Fibroblast of the aortic adventitia (primary cell): ENCODE measurements at places on chromosomes 2 and 18.

DNA sequence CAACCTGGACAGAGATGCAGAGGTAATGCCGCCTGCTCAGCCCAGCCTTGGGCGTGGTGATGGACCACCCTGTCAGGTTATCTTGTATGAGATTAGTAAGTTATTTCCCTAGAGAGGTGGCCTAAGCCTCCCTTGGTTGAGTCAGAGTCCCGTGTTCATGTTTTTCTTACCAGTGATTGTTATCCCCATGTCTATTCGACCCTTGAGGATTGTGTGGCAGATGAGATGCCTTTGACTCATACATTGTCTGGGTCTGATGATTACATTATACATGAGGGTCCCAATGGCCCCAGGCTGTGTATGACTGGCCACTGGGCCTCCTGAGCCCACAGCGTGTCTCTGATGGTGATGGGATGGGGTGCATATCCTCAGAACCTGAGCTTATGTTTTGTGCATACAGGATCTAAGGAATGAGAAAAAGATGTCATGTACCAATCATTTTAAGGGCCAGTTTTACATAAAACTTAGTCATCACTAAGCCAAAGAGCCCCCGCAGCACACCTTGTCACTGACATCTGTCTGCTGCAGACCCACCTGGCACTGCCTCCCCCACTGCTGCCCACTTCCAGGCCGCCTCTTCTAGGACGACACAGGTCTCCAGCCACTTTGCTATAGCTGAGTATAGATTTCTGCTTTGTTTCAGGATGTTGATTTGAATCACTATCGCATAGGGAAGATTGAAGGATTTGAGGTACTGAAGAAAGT, 7.7 kb downstream of the PPP1R7 start:
- DNase-seq, result peak; percentile 68

GRCh38 chr2:127611076-127611925, 34.7 kb upstream of the GPR17 start:
- no peak for DNase-seq

DNA sequence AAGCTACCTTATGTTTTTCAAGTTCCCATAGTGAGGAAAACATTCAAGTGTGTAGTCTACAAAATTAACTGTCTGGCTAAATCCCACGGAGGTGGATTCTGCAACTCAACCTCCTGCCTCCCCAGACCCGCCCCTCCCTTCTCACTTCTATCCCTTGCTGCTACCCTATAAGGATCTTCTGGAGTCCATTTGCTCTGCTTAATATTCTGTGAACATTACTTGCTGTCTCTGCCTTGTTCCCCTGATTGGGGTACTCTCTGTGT, 163.2 kb downstream of the KCNE4 start:
- no peak for DNase-seq

DNA sequence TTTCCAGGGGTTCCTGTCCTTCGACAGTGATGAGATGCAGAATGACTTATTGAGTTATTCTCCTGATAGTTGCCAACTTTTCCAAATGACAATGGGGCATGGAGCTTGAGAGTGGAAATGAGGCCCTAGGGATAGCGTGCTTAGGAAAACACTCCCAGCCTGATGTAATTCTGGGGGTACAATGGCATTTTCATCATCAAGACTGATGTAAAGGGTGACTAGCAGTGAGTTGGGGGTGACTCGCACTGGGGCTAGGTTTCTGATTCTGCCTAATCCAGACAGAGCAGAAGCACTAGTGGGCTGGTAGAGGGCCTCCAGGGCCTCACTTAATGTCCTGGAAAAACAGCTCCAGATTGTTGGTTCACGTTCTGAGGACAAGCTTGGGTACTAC, 34.0 kb upstream of the IL37 start:
- peak; percentile 57 for DNase-seq

DNA sequence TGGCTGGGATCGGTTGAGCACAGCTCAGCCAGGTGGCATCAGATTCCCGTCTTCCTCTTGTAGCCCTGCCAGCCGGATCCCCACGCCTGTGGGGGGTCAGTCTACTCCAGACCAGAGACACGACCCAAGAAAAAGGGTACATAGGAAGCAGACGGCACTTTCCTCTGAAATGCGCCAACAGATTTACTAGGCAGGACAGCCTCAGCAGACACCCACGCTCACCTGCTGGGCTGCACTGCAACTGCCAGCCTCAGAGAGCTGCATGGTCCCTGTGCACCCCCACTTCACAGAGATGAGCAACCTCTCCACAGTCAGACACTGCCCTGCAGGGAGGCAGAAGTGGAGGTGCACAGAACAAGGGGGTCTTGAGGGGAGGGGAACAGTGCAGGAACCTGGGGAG, 75.7 kb upstream of the OTOS start:
- DNase-seq, result no peak

DNA sequence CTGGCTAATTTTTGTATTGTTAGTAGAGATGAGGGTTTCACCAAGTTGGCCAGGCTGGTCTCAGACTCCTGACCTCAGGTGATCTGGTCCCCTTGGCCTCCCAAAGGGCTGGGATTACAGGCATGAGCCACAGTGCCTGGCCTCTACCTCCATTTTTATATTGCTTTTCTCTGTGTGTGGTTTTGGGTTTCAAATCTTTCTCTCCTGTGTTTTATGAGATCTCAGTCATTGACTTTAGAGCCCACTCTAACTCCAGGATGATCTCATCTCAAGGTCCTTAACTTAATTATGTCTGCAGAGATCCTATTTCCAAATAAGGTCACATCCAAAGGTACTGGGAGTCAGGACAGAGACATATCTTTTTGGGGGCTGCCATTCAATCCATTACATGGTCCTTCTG, 24.7 kb downstream of the ARL4C start:
- no peak for DNase-seq

GRCh38 chr2:237549643-237550415, 16.5 kb upstream of the PRLH start:
- no peak for DNase-seq

DNA sequence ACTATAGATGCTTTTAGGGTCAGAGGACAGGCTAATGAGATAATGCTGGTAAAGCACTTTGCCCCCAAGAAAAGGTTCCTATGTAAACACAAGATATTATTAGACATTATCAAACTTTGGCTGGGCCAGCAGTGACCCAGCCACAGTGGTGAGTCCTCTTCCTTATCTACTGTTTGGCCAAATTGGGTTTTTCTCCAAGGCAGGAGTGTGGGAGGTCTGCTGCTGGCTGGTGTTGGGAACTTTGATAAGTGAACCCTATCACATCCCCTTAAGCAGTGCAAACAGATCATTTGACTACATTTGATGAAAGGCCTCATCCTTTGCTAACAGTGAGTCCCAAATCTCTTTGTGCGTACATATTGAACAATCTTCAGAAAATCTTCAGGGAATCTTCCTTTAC, 16.2 kb downstream of the FZD7 start:
- DNase-seq, result no peak

DNA sequence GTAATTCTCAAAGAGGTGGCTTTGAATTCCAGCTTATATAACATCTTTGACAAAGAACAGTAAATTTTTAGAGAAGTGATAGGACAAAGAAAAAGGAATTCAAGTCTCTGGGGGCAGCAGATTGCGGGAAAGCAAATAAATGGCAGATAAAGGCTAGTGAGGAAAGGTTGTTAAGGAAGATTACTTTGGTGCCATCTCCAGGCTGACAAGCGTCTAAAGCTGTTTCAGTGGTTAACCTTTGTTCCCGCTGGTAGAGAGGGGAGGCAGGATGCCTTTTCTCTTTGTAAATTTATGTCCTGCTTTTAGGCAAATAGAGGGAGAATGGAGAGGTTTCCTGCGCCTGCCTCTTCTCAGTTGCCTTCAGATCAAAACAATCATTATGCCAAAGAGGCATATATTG, 431.2 kb upstream of the CHST9 start:
- no peak for DNase-seq
